ENCODE measurements at places on chromosomes 1 and 21.

DNA sequence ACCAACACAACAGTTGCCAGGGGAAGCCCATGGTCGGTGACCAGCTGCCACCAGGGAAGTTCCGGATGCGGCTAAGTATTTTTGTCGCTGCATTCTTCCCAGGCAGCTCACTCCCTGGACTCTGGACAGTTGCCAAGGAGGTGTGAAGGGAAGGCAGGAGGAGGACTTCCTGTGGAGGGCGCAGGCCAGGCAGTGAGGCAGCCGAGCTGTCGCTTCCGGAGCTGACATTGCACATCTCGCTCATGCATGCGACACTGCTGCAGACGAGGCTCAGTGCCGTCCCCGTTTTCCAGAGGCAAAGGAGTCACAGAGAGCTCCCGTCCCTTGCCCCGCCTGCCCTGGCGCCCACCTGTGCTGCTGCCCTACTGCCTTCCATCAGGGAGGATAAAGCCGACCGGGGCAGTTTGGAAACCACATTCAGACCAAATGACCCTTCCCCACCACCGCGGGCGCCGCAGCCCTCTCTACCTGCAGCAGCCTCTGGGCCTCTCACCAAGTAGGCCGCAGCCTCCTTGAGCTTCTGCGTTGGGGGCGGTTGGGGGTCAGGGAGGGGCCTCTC, 81.4 kb downstream of the NENF start:
- peak; percentile 62 for DNase-seq

DNA sequence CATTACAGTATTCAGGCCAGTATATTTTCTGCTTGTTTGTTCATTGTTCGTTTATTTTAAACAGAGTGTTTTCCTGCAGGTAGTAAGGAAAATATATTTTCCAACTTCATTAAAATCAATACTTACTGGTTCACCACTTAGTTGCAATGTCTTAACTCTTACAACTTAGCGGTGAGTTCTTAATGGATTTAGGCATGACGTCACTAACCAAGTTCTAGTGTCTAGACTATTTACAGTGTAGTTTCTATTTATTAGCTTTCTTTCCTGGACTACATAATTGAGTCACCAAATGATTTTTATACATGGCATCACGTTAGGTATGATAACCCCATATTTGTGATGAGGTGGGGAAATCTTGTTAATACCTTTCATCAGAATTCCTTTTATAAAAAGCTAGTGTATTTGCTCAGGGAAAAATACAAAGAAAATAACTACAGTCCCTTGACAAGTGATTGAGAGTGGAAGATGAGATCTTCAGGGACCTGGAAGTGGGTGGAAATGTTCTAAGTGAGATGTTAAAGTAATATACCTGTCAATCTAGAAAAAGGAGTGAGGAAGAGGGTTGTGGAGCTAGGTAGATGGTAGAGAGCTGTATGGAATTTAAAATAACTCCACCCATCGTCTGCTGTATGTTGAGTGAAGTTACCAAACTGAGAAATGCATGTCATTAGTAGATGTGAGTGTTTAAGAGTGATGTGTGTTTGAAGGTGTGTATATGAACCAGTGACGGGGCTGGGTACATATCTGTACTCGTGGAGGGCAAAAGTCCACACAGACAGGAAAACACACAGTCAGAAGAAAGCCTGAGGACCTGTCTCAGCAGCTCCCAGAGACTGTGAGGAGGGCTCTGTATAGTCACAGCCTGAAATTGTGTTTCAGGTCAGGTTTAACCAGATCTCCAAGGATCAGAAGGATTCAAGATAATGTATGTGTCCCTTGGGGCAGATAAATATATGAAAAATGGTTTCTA, 197.6 kb upstream of the ADAMTS5 start:
- DNase-seq = no peak

DNA sequence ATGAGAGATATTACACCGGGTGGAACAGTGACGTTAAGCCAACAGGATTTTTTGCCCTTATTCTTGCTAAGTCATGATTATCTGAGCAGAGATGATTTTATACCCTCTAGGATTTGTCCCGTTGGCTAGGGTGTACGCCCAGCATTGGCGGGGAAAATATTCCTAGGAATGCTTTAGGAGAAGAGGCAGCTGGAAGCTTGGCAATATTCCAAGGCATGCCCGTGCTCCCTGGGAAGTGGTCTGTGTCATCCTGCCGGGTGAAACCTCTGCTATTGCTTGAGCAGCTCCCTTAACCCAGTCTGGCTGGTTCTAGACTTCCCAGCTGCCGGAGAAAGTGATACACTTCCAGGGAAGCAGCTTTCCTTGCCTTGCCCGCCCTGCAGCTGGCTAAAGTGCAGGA, 16.2 kb downstream of the CHRNB2 start:
- no peak for DNase-seq

DNA sequence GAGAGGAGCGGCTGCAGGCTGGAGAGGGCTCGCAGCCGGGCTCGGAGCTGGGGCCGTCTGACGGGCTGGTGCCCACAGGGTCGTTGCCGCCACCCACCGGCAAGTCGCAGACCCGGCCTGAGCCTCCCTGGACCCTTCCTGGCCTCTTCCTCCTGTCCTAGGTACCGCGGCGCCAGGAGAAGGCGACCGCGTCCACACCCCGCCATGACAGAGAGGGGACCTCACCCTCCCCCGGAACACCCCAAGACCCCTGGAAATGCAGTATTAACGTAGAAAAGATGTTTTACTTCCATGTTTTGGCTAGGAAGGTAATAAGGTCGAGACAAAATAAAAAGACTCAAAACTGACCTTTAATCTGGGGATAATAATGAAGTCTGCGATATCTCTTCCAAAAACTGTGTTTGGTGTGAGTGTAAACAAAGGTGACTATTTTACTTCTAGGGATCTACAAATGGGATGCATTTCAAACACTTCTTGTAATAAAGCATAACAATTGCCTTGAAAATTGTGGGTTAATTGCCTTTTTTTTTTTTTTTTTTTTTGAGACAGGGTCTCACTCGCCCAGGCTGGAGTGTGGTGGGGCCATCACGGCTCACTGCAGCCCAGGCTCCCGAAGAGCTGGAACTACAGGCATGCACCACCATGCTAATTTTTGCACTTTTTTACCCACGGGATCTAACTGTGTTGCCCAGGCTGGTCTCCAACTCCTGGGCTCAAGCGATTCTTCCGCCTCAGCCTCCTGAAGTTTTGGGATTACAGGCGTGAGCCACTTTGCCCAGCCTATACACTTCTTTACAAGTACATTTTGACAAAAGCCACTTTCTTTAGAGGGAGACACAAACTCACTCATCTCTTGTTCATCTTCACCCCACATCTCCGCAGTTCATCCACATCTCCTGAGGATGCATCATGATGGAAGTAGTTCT, 838 bp upstream of the RSRP1 start:
- DNase-seq = no peak

GRCh38 chr1:59452559-59452958, 155.7 kb downstream of the FGGY start:
- DNase-seq = no peak

DNA sequence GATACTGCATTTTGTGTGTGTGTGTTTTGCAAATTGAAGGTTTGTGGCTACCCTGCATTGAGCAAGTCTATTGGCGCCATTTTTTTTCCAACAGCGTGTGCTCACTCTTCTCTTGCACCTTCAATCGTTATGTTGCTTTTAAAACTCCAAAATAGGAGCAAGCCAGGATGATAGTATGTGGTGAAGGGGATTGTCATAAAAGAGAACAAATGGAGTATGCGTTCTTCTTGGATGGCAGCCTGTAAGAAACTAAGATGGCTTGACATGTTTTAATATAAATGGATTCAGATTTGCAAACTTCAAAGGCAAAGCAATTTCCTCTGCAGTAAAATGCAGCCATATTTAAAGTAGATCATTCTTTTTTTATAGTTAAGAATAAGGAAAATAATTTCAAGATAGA, 43.2 kb upstream of the KCNK1 start:
- no peak for DNase-seq

- no peak for DNase-seq
These were observed 114.8 kb upstream of the BARHL2 start for GRCh38 chr1:90831910-90832309.

DNA sequence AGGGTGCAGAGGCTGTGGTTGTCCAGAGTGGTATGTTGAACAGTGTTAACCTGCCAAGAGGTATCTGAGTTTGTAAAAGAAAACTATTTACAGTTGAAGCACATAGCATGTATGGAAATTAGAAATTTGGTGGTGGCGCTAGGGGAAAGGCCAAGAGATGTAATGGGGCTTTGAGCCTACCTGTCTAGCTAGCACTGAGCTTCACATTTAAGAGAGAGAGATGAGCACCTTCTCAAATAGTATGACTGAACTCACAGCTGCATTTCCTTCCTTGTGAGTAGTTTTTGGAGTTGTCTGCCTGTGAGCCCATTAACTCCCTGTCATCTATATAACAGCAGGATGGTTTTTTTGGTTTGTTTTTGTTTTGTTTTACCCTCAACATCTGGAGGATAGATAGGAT, 4.0 kb downstream of the CLIC4 start:
- no peak for DNase-seq

- DNase-seq = no peak
These were observed 8.6 kb upstream of the EDN2 start for GRCh38 chr1:41493117-41493536.

DNA sequence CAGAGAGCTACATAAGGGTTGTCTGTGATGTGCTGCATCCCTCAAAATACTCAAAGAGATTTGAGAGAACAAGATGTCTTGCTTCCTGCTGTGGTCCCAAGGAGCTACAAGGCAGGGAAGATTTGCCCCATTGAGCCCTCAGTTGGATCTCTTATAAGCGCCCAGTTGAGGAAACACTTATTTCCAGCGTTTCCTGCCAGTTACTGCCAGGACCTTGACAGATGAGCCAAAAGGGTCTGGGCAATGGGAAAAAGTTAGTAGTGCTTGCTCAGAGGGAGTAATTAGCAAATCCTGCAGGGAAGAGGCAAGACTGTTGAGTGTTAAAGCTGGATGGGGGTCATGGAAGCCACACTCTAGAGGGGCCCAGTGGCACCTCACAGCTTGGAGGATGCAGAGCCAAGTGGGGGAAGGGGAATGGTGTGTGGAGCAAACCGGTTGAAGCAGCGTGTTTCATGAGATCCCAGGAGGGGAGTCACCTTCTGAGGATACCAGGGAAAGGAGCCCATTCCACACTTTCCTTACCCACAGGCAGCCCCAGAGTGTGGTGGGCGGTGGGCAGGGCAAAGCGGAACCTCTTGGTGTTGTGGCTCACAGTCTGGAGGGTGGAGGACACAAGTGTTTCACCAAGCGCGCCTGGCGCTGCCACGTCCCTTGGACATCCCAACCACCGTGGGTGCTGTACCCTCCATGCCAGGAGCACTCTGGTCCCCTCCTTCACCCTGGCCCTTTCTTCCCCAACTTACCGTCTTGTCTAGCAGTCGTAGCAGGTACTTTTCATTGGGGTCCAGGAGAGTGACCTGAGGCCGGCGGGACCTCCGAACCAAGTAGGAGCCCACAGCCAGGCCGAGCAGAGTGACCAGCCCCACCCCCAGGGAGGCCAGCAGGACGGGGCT, 805 bp downstream of the CYB5R1 start:
- no peak for DNase-seq

- DNase-seq = no peak
These were observed 409.5 kb upstream of the ADGRL2 start for GRCh38 chr1:81391125-81391828.

GRCh38 chr1:30249446-30250337, 473.7 kb downstream of the MATN1 start:
- no peak for DNase-seq

DNA sequence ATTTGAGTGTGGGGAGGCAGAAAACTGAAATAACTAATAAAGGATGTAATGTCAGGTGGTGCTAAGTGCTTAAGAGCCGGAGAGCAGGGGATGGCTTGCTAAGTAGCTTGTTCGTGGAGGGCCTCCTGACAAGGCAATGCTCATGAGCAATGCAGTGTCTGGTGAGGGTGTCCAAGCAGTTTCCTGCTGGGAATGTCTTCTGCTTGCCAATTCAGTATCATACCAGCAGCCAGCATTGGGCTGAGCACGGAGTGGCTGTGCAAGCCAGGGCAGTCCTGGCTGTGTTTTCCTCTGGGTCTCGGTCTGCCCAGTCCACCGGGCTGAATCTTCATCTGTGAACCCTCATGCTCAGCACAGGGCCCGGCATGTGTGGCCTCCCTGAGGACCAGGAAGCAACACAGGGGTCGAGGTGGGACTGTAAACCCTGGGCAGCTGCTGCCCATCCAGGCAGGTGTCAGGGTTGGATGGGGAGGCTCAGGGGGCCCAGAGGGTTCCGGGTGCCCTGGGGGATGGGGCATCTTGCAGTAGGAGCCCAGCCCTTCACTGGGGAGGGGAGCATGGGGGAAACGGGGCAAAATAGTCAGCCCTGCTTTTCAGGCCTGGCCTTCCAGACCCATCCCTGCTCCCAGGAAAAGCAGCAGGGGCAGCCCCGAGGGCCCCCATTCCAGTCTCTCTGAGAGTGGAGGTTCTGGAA, 27.5 kb downstream of the EDN2 start:
- no peak for DNase-seq

DNA sequence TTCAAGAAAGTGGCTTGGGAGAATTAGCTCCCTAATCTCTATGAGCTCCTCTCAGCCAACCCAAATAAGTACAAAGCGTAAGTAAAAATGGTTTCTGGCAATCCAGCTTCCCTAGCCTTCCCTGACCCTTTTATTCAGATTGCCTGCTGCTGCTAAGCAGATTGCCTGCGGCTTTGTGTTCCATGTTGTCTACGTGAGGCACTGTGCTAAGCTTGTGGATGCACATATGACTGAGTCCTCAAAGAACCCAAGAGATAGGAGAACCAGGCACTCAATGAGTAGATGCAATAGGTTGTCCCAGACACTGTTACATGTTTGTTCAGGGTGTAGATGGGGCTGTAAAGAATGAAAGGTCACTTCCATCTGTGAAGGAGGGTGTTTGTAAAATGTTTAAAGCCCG, 6.3 kb upstream of the OSBPL9 start:
- no peak for DNase-seq

- no peak for DNase-seq
These were observed 64.8 kb downstream of the DPT start for GRCh38 chr1:168664069-168664834.

DNA sequence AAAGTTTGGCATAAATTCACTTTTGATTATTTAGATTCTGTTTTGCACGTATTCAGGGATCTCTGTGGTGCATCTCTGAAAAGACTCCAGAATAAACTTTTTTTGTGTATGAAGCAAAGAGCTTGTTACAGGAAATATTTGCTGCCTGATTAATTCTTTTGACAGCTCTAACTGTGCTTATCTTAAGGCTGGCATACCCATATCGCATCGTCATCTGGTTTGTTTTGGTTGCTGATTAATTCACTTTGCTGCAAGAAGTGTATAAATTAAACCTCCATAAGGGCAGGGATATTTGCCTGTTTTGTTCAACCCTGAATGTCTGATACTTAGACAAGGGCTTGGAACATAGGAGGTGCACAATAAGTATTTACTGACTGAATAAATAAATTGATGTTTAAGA, 17.5 kb upstream of the DUSP10 start:
- no peak for DNase-seq

DNA sequence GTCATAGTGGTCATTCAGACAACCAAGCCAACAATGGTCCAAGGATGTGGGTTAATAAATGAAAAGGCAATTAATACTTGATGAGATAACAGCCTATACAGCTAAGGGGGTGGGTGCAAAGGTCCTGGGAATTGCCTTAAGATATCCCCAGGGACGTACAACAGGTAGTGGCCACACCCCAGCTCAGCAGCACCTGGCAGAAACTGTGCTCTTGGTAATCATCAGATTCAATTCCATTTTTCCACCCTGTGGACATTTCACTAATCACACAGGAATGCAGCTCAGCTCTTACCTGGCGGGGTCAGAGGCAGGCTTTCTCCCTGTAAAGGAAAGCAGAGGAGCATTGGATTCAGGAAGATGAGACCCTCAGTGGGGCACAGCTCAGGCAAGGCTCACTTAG, 32.9 kb downstream of the FCRL5 start:
- no peak for DNase-seq

GRCh38 chr1:113244112-113244820, 146.0 kb upstream of the MAGI3 start:
- DNase-seq = no peak
